Femur (tissue), 1 donor: ENCODE measurements at places on chromosomes 5 and 9.

DNA sequence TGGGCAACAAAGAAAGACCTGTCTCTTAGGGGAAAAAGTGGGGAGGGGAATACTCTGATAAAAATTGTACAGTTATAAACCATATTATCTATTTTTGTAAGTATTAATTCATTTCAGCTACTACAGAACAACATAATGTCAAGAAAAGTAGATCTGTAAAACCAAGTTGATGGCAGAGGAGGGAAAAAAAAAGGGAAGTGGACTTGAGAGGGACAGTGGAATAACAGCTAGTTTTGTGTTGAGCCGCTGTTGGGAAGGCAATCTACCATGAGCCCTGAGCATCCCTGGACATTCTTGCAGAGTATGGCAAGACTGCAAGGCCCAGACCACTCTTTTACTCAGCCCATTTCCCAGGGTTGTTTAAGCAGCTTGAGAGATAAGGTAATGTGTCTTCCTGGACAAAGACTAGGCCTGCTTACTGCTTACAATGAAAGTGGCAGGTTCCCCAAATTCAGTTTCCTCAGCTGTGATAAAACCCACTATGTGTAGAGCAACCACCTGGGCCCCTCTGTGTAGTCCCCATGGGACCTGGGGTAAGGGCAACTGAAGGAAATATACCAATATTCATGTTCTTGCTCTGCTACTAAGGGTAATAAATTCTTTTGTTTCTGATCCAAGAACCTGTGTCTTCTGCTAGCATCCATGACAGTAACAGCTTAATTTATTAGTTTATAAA lies 25.0 kb downstream of the CEP120 start:
- DNase-seq, result no peak

DNA sequence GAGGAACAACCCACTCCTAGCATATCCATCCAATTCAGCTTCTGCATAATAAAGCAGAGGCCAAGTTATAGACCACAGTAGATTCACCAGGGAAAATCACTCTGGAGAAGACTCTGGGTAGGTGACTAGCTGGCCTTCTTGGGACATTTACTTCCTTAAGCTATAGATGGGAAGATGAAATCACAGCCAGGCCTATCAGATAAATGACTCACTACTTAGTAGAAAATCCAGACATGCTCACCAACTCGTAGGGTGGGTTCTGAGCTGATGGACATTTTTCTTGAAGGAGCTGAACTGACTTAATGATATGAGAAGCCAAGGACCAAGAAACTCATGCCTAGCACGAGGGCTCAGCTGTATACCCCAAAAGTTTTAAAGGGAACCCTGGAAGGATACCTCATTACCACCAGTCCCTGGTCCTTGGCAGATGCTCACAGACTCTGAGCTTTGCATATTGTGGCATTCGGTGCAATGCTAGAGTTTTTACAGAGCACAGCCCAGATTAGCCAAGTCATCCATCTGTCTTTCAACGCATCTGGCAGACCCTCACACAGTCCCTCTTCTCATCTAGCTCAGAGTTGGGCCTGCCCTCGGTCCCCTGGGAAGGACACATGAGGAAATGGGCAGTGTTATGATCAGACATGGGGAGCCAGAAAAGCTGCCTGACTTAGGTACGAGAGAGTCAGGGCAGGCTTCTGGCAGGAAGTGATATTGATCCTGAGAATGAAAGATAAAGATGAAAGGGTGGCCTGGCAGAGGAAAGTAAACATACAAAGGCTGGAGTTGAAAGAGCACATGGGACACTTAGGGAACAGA lies 15.0 kb downstream of the ACSL6 start:
- DNase-seq, result no peak

DNA sequence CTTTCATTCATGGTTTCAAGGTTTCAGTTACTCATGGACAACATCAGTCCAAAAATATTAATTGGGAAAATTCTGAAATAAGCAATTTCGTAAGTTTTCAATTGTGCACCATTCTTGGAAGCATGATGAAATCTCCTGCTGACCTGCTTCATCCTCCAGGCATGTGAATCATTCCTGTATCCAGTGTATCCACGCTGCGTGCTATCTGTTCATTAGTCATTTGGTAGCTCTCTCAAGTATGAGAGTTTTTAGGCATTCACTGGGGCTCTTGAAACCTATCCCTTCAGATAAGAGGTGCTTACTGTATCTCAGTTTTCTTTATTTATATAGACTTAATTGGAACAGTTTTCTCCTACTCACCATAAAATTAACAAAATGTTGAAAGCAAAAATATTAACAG lies 293.0 kb downstream of the CDH12 start:
- DNase-seq, result no peak

DNA sequence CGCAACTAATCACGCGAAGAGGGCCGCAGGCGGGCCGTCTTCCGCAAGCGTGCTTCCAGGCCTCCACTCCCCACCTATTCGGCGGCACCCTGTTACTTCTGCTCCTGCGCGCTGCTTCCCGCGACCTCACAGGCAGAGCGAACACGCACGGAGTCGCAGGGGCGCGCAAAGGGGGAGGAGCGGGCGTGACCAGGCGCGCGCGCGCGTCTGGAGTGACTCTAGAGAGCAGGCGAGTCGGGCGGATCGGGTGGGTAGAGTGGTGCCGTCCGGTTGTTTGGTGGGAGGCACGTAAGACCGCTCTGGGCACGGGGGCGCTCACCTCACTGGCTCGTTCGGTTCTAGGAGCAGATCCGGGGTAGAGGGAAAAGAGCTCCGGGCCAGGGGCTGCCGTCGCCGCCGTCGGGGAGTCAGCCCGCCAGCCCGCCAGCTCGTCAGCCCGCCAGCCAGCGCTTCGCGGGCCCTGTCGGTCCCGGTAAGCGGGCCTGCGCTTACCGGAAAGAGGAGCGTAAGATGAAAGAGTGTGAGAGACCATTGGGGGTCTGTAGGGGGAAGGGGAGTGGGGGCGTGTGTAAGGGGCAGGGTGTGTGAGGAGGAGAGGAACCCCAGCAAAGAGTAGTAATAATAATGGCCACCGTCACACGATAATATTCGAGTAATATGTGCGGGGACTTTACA lies at the start of gene CNOT8:
Gene CNOT8 (plus strand): TSS at position 331 of the 675 bp plus-strand sequence. CDS start 4,652 bp downstream, outside the sequence.
- DNase-seq, result peak; percentile 98

DNA sequence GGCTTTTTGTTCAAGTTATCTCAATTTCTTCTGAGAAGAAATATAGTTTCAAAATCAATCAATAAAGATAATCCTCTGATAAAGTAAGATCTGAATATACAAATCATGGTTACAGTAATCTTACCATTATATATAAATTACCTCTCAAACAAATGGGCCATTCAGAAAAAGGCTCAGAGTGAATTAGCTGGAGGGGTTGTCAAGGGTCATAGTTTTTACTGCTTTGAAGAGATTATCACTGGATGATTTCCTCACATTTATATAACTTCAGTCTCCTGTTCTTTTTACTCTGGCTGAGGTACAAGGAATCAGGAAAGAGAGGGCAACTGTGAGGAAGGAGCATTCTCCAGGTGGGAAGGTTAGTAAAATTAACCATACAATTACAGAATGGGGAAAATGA lies 148.6 kb upstream of the ELL2 start:
- DNase-seq, result no peak
